ENCODE measurements at places on chromosomes 5 and 9. TPM values are rescaled to one million over a fixed set of nuclear protein-coding genes. Genes with fewer than 3 reads are reported as not detected.
A peak's percentile ranks its signal among the peaks of the same experiment; 100 is the strongest.

DNA sequence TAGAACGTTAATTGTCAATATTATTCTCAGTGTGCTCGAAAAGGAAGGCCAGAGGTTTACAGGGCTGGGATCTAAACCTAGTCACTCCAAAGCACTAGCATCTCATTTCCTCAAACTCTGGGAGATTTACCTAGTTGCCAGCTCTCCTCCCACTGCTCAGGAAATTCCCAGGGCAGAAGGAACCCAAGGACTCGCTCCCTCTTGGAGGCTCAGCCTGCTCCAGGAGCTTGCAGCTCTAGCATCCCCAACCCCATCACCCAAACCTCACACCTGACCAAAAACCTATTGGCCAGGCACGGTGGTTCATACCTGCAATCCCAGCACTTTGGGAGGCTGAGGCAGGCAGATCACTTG, 26.0 kb downstream of the SERINC5 start:
- DNase-seq = no peak

DNA sequence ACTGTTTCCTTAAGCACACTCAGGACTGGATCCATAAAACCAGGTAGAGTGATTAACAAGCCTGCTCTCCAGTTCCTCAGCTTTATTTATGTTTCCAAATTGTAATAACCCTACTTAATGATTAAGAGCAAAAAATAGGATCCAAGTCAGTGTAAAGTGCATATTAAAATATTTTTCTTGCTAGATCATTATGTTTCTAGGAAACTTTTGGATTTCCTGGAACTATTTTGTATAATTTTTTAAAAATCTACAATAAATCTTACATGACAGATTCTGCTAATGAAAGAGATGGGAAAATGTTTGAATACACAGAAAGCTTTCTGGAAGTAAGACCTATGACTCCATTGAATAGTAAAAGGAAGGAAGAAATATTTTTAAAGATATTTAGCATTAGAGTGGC, 35.5 kb downstream of the BHMT start:
- no peak for DNase-seq

GRCh38 chr5:157903117-157903450, 44.1 kb upstream of the CLINT1 start:
- no peak for DNase-seq

The RASGEF1C gene
- total RNA-seq = not detected

DNA sequence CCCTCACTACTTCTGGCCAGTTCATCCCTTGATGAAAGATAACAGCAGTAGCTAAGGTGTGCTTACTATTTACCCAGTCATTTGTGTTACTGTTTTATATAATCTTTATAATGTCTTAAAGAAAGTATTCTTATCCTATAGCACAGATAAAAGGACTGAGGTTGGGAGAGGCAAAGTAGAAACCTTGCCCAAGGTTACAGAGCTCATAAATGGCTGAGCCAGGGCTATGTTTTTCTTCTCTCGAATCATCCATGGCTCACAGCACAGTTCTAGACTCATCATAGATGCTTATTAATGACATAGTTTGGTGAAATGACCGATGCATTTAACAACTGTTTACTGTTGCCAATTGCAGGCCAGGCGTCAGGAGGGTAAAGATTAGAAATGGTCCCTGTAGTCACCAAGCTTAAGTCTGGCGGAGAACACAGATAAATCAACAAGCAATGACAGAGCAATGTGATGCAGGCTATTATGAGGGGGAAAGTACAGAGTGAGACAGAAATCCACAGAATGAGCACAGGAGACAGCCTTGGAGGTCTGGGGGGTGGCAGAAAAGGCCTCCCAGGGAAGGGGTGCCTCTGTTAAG, 65.6 kb upstream of the ZNF622 start:
- no peak for DNase-seq

The DIPK1B gene
- total RNA-seq = 11.4 TPM

DNA sequence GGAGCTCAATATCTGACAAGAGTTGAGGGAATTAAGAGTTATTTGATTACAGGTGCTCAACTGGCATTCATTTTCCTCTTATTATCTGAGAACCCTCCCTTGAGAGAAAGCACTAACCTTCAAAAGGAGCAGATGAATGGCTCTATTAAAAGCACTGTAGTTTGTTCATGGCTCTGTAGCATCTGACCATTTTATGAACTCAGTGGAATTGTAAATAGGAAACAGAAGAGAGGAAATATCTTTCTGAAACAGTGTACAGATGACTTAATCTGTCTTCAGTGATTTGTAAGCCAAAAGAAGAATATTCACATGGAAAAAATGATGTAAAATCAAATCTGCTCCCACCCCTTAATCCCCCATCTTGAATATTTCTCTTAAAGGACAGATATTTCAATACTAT, 810.4 kb upstream of the GRAMD2B start:
- no peak for DNase-seq

- no peak for DNase-seq
These were observed 20.1 kb downstream of the SLC35D2 start for GRCh38 chr9:96363175-96363967.

- DNase-seq = no peak
These were observed 94.1 kb downstream of the FGF18 start for GRCh38 chr5:171513591-171513990.

The TMC1 gene
- total RNA-seq = not detected

DNA sequence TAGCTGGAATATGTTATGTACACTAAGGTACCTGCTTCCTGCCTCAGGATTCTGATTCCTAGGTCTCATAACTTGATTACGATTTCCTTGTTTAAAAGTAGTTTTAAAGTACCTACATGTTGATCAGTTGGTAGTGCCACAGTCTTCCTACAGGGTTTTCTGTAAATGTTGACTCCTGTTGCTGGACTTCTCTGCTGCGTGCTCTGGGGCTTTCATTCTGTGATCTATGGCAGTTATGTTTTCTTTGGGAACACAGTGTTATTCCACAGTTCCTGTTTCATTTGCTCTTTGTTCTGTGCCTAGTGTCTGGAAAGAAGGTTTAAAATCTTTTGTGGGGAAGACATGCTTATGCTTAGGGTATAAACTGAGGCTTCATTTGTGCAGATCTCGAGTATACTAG, 343.5 kb downstream of the PLK2 start:
- DNase-seq = no peak

DNA sequence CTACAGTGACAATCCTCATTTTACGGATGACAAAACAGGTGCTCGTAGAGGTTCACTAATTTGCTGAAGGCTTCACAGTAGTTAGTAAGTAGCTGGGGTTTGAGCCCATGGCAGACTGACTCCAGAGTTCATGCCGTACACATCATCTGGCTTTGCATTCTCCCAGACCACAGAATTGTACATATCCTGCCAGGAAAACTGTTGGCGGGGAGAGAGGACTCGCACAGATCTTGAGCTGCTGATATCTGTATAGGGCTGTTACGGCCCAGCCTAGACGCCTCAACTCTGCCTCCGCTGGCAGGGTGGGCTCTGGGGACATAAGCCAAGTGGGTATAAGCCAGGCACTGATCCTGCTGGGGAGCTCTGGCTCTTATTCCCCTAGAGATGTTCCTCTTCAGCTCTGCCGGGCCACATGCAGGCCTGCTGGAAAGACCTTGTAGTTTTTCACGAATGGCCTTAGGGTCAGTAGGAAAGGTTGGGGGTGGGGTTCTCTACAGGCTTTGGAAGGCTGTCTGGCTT, 16.3 kb downstream of the LARP1 start:
- peak; percentile 54 for DNase-seq

The PCDHGA6 gene
- total RNA-seq = 0.36 TPM

DNA sequence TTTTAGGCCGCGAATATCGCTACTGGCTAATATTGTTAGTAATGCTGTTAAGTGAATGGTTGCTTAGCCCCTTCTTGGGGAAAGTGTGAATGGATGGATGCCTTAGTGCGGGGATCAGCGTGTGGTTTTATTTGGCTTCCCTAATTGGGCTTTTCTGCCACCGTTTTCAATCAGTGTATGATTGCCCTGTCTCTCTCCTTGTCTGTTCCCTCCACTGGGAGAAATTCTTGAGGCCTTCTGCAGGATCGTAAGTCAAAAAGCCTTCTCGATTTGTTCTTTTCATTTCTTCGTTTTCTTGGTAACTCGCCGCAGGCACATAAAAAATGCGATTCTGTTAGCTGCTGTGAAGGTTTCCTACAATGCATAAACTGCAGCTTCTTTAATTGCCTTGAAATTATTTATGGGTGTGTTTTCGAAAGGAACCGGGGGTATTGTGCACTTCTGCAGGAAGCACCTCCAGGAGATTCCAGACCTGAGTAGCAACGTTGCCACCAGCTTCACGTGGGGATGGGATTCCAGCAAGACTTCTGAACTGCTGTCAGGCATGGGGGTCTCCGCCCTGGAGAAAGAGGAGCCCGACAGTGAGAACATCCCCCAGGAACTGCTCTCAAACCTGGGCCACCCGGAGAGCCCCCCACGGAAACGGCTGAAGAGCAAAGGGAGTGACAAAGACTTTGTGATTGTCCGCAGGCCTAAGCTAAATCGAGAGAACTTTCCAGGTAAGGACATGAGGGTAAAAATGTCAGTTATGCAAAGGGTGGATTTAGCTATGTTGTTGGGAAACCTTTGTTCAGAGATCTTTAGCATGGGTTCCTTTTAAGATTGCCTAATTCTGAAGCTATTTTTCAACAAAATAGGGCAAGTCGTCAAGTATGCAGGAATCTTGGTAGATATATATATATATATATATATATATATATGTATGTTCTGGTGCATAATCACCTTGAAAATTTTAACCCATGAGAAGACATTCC, 700 bp downstream of the SKP2 start:
- DNase-seq = no peak

DNA sequence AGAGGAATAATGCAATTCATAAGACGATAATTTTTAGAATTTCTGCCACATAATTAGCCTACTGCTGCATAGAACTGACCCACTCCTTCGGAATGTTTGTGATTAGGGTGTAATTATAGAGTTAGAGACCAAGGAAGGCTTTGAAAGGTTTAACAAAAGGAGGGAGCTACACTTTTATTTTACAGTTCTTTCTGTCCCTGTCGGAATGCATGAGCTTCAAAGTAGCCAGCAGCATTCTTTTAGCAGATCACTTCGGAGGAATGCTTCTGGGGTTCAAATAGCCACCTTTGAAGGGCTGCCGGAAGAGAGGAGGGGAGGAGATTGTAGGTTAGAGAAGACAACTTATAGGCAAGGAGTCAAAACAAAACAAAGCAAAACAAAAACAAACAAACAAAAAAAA, 168.1 kb downstream of the GRIA1 start:
- no peak for DNase-seq

- peak; percentile 86 for DNase-seq
These were observed 65.4 kb upstream of the STK32A start for GRCh38 chr5:147169399-147169798.

DNA sequence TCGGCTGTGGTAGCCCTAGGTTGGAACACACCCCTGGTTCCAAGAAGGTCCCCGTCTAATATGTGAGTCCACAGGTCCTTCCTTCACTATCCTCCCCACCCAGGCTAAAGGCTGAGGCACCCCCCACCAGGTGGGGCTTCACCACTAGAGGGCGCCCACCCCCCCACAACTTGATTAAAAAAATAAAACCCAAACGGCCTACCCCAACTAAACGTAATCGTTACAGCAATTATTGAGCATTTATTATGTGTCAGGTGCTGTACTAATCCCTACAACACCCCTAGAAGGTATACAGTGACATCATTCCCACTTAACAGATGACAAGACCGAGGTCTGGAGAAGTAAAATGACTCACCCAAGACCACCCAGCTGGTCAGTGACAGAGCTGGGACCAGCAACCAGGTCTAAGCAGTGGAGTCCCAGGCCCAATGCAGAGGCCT, 65.0 kb downstream of the FGF18 start:
- no peak for DNase-seq
